A549 treated with DMSO at 1 μM for 4 hours (cell line): ENCODE measurements at places on chromosomes 5 and 9. TPM values are rescaled to one million over a fixed set of nuclear protein-coding genes. Genes with fewer than 3 reads are reported as not detected.

SCGB3A2 gene
- not detected in 5 replicates for total RNA-seq

FCHO2 gene
- total RNA-seq: 8.9 to 15.4 TPM (median 13.9 TPM) in 5 replicates

UNC13B gene
- total RNA-seq: 8.7 to 10.1 TPM (median 9.8 TPM) in 5 replicates

RIMOC1 gene
- total RNA-seq: 10.7 to 14.8 TPM (median 12.5 TPM) in 5 replicates

PCDHGA6 gene
- 0.19 to 0.39 TPM (median 0.26 TPM) in 5 replicates for total RNA-seq

FAM81B gene
- total RNA-seq: not detected in 5 replicates

C5orf15 gene
- 44.9 to 66.0 TPM (median 58.7 TPM) in 5 replicates for total RNA-seq
